Left cardiac atrium (tissue), 4 donors: ENCODE measurements at places on chromosomes 12 and 14.
A peak's percentile ranks its signal among the peaks of the same experiment; 100 is the strongest.

- DNase-seq: no peak
Measured at GRCh38 chr14:94470311-94470710, 5.7 kb downstream of the SERPINA9 start.

DNA sequence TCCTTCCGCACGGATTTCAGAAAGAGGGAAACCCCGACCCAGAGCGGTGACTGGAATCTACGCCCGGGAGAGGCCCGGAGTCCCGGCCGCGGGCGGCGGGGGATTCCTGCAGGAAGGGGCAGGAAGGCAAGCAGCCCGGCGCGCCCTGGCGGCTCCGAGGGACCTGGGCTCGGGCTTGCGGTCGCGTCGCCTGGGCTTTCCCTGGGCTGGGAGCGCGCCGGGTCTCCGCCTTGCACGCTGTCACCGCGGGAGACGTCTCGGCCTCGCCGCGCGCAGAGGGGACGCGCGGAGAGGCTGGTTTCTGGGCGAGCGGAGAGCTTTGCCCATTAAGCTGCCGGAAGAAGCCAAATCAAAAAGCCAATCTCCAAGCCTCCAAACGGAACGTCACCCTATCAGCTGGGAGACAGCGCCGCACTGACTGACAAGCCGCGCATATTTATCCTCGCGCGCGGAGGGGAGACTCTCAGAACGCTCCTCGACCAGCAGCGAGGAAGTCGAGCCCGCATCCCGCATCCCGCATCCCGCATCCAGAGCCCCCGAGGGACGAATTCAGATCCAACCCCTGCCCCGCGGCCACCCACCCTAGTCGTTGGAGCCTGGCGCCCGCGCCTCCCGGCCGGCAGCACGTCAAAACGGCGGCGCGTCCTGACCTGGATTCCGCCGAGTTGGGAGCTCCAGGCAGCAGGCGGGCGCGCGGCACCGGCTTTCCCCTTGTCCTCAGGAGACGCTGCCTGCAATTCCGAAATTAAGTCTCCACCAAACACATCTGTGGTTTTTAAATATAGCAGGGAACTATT, at the start of gene SLC8A3:
Gene SLC8A3, minus strand, starts transcription at position 293 of the 797 bp plus-strand sequence. CDS start 20,529 bp downstream, outside the sequence.
- DNase-seq: peak; percentile 30

DNA sequence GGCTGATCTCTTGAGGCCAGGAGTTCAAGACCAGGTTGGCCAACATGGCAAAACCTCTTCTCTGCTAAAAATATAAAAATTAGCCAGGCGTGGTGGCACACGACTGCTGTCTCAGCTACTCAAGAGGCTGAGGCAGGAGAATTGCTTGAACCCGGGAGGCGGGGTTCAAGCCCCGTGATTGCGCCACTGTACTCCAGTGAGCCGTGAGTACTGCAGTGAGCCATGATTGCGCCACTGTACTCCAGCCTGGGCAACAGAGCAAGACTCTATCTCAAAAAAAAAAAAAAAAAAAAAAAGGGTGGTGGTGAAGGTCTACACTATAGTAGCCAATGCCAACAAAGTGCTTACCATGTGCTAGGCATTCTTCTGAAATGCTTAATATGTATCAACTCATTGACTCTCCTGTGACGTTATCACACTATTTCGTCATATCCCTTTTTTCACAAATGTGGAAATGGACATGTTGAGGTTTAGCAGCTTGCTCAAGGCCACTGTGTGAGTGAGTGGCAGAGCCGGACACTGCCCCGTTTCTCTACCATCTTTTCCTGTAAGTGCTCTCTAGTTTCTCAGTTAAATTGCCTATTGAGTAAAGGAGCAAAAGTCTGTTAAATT, 59.6 kb downstream of the GNS start:
- DNase-seq: no peak

GRCh38 chr12:116701432-116701831, 36.4 kb downstream of the SPRING1 start:
- no peak for DNase-seq
